Choroid plexus epithelial cell (primary cell): ENCODE measurements at places on chromosomes 2 and 18.

GRCh38 chr2:62527478-62528210 is 21.6 kb upstream of the TMEM17 start:
- no peak for DNase-seq

DNA sequence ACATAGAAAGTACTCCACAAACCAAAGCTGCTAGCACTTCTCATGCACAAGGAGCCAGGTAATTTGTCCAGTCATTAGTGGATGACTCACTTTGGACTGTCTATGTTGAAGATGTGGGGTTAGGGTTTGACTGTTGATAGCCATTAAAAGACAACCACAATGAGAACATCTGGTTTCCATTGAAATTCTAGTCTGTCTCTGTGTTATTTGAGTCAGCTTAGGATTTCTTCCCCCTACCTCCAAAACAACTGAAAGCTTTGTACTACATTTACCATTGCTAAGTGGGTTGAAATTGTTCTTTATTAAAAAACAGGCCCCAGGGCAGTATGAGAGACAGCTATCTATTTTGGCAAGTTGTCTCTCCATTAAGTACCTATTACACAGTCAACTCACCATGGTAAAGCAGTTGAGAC is 50.2 kb upstream of the ANKRD44 start:
- DNase-seq: peak; percentile 17

GRCh38 chr2:166932032-166932431 is 43.8 kb downstream of the XIRP2 start:
- peak; percentile 2 for DNase-seq

DNA sequence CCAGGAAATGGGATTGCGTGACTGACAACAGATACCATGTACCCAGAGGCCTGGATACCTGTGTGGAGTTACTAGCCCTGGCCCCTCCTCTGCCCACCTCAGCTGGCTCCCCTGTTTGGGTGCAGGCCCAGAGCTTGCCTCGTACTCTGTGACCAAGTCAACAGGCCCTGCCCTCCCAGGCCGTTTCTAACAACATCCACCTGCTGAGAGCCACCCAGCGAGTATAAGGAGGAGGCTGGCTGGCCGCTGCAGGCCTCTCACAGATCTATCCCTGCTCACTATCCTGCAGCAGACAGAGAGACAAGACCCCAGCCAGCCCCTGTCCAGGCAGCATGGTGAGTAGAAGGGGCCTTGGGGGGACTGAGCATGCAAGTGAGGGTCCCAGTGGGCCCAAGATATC is 12.5 kb upstream of the TUBA4A start:
- no peak for DNase-seq

- no peak for DNase-seq
These were observed 151.0 kb downstream of the INSIG2 start for GRCh38 chr2:118239284-118239683.

GRCh38 chr2:240930096-240930630 is 24.0 kb downstream of the CROCC2 start:
- DNase-seq: no peak

- DNase-seq: no peak
These were observed 125.6 kb upstream of the DLX2 start for GRCh38 chr2:172228177-172228808.

DNA sequence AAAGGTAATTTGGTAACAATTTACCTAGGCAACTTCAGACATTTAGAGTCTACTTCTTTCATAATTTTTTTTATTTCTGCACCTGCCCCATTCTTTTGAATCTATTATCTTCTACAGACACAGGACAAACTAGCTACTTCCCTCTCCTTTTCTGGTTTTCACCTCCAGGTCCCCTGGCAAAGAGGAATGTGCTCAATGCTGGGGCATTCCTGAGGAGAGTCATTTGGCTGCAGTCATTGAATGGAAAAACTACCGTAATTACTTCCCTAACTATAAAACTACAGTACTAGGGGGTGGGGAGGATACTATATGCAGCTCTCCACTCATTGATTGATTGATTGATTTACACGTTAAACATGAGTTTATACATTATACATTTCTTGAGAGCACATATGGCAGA is 11.2 kb upstream of the ARHGAP28 start:
- DNase-seq: no peak

GRCh38 chr2:150409196-150409595 is 78.3 kb downstream of the RND3 start:
- DNase-seq: peak; percentile 57
